NCI-H2171 (cell line): ENCODE measurements at places on chromosomes 1 and 21.

GRCh38 chr1:171245458-171246064 is 2.7 kb upstream of the FMO1 start:
- DNase-seq = peak; percentile 5

GRCh38 chr1:10918531-10918930 is 93.9 kb upstream of the TARDBP start:
- no peak for DNase-seq

DNA sequence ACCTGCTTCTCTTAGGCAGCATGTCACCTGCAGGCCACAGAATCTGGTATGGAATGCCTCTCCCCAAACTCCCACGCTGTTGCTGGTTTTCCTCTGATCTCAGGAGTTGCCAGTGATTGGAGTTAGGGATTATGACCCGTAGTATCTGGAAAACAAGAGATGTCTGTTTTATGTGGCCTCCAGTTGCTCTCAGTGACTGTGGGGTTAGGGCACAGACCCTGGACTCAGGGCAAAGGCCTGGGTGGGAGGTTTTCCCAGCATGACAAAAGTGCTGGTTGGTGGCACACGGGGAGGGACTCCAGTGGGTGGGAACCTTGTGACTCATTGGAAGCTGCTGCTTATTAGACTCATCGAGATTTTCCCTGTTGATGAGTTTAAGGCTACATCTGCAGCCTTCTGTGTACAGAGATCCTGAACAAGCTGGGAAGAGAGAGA is at the start of gene NR1I3:
NR1I3 (minus strand) TSS at position 165 of the 435 bp plus-strand sequence. CDS start 1,638 bp downstream, outside the sequence.
- DNase-seq = no peak

DNA sequence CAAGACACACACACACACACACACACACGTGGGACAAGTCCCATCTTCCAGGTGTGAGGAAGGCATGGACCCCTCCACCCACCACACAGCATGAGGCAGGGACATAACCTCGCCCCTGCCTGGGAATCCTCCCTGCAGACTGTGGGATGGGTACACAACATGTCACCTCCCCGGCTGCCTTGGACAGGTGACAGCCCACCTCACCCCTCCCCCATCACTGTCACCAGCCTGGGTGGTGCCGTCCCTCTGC is 40.7 kb downstream of the AHDC1 start:
- DNase-seq = no peak

- no peak for DNase-seq
Measured at GRCh38 chr1:168507231-168507630, 36.6 kb downstream of the XCL2 start.

DNA sequence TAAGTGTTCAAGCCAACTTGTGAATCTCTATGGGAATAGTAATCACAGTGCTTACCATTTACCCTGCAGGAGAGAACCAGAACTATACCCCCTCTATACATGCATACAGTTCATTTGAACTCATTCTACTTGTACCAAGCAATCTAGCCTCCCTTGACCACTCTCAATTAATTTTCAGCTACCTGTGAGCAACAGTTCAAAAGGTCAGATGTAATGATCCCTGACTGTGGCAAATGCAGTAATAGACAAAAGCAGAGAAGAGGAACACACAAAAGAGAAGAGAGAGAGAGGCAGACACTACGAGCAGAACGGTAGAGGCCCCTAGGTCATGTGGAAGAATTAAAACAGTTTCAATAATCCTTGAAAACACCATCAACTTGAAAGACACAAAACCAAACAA is 52.8 kb downstream of the FMO4 start:
- no peak for DNase-seq

DNA sequence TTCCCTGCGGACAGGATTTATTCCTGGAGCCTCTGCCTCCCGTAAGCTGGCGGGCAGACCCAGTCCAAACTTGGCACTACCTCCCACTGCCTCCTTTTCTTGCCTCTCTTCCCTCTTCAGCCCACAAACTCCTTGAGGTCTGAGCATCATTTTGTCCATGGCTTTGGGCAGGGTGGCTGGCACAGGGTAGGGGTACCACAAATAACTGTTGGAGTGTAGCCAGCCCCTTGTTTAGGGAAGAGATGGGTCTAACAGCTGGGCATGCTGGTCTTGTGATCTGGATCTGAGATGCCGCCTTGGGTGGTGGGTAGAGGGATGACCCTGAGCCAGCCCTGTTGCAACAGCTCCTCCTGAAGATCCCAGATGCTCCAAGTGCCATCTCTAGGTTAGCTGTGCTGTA is 71.4 kb upstream of the CLDN14 start:
- no peak for DNase-seq

GRCh38 chr1:179046808-179047635 is 21.3 kb downstream of the FAM20B start:
- DNase-seq = no peak

DNA sequence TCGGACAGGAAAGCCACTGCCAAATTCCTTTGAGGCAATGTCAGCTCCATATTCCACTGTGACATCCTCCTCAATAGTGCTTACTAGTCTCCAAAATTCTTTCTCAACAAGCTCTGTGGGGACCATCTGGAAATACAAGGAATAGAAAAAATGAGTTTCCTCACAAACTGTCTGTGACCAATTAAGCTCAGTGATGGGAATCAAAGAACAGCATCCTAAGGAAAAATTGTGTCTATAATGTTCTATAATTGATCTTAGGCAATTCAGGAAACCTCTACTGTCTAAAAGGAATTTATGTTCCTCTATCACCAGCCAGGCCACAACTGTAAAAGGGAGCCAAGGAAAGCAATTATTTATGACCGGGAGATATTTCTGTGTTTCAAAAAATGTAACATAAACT is 46.1 kb upstream of the SYT2 start:
- DNase-seq = no peak

DNA sequence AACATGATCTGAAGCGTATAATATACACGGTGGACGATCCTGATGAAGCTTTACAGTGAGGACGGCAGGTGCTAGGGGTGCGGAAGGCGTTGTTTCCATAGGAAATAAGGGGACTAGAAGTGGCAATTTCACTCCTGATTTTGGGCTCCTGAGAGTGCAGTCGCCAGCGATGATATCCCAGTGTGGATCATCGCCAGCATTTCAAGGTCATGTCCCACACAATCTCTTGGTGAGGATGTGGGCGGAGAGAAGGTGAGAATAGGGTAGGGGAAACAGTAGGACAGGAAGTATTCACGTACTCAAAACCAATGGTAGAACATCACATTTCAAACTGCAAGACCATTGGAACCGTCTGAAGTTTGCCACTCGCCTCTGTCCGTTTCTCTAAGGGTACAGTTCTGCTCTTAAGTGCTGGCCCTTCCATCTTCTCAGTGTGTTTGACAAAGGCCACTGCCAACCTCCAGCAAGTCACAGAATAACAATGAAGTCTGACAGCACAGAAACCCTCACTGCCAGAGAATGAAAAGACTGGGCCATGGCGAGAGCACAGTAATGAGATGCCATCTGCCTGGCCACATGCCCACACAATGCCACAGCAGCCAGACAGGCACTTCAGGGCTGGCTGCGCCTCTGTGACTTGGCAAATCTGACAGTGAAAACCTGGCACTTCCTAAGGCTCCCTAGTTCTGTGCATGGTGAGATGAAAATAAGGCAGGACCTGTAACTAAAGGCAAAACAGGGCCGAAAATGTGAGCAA is 27.9 kb downstream of the PCSK9 start:
- peak; percentile 59 for DNase-seq

DNA sequence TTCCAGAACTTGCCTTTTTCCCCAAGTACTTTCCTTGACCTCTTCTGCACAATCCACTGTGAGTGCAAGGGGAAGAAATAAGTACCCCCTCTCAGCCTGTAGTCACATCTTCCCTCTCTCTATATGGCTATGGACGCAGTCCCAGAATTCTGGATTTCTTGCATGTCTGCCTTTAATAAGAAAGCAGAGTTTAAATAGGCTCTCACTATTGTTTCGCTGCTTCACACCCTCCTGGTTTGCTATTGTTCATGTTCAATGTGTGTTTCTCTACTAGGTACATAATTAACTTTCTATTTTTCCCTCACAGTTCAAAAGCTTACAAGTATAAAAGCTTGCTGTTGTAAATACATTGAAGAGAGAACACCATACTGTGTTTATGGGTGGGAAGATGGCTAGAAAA is 181.5 kb upstream of the C1orf105 start:
- no peak for DNase-seq

GRCh38 chr1:53220962-53221286 is 490 bp upstream of the CZIB start:
- no peak for DNase-seq

GRCh38 chr1:17891205-17892110 is 136.3 kb downstream of the ACTL8 start:
- no peak for DNase-seq
